ENCODE measurements at places on chromosomes 2 and 18.

GRCh38 chr18:55380589-55380988 is 207.4 kb downstream of the TCF4 start:
- DNase-seq = no peak

DNA sequence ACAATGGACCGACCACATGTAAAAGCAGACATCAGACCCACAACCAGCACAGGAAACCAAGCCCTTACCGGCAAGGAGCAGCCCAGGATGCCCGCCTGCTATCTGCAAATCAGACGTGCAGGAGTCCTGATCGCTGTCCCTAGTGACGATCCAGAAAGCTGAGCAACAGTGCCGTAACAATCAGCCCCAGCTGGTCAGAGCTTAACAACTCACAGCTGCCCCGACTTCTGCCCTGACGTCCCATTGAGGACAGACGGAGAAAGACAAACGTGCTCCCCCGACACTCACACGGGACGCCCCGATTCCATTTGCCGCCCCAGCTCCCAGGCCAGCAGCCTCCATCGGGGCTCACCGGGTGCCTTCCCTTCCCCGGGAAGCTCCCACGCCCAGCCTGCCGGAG is 39.8 kb upstream of the PXDN start:
- DNase-seq = peak; percentile 71

GRCh38 chr18:68017385-68017784 is 500.9 kb upstream of the DSEL start:
- no peak for DNase-seq

- DNase-seq = no peak
Observed at GRCh38 chr2:41899189-41899588, 148.6 kb upstream of the PKDCC start.
